Activated T-cell treated with anti-CD3 and anti-CD28 coated beads, Interleukin-2, amount 50 U/mL, for 72 hours (primary cell): ENCODE measurements at places on chromosomes 16 and 17.

- no peak for DNase-seq
Measured at GRCh38 chr17:45102856-45103255, 29.5 kb downstream of the PLCD3 start.

- no peak for DNase-seq
Measured at GRCh38 chr17:78716814-78717393, 65.2 kb downstream of the CYTH1 start.

DNA sequence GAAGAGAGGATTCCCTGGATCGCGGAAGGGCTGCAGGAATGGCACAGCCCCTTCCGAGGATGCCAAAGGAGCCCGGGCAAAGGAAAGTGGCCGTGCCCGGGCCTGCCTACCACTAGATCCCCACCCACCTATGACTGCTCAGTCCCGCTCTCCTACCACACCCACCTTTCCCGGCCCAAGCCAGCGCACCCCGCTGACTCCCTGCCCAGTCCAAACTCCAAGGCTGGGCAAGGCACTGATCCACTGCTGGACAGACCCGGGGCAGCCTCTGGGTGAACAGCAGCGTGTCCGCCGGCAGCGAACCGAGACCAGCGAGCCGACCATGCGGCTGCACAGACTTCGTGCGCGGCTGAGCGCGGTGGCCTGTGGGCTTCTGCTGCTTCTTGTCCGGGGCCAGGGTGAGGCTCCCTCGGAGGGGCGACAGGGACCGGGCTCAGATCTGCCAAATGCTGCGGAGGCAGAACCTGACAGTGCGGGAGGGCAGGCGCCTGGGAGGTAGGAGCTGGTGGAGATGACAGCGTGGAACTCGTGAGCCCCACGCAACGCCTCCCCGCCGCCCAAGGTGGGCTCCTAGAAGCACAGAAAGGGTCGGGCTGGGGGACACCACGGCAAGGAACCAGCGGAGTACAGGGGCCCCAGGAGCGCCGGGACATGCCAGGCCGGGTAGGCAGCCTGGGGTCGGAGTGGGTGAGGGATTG, at the start of gene CES2:
TSS of gene CES2 (plus strand) at position 203 of the 698 bp plus-strand sequence. CDS start at position 323, 120 bp downstream.
- DNase-seq, result no peak

GRCh38 chr17:50763716-50764475, 3.4 kb downstream of the ANKRD40CL start:
- no peak for DNase-seq

GRCh38 chr16:49487746-49488145, 114.1 kb downstream of the C16orf78 start:
- no peak for DNase-seq

DNA sequence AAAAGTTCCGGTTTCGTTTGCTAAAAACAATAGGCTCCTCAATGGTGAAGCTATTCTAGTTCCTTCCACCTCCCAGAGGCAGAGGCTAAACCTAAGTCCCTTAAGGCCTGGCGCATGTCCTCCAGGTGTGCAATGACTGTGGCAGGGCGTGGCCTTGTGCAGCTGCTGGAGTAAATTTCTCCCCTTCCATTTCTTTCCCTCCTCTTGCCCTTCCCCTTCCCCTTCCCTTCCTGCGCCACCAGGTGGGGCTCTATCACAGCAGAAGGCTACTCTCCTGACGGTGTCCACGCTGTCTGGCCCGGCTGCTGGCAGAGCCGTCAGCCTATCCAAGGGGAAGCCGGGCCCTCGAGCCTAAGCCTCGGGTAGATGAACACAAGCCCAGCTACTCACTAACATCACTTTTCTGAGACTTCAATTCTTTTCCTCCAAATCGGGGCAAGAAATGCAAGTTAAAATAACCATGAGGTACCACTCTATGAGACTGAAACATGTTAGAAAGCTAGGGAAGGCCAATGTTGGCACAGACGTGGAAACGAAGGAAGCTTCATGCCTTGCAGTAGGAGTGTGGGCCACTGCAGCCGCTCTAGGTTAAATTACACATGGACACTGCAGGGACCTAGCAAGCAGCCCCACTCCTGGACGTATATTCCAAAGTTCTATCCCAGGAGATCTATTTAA, 34.4 kb downstream of the C16orf78 start:
- peak; percentile 72 for DNase-seq

- no peak for DNase-seq
Measured at GRCh38 chr17:45650561-45650960, 133.6 kb upstream of the CRHR1 start.

GRCh38 chr16:77690416-77690815, 31.9 kb upstream of the NUDT7 start:
- no peak for DNase-seq

DNA sequence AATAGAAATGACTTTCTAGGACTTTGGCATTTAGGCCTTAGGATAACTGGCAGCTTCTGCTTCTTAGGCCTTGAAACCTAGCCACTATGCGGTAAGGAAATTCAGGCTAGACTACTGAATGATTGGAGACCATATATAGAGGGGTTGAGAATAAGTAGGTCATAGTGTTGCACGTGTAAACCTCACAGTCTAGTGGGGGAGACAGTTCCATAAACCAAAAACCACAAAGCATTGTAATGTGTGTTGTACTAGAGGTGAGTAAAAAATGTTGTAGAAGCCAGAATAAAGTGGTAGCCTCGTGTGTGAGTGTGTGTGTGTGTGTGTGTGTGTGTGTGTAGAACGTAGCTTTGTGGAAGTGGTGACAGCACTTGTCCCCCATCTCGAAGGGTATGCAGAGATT, 188.5 kb downstream of the MAP2K6 start:
- DNase-seq, result no peak

GRCh38 chr17:45640141-45640850, 143.8 kb upstream of the CRHR1 start:
- peak; percentile 71 for DNase-seq
